ENCODE measurements at places on chromosomes 2 and 18. TPM values are rescaled to one million over a fixed set of nuclear protein-coding genes. Genes with fewer than 3 reads are reported as not detected.

ABCB11 gene
- 0.13 TPM for total RNA-seq

SAG gene
- not detected for total RNA-seq

MBOAT2 gene
- 51.4 TPM for total RNA-seq

POTEC gene
- under 0.01 TPM for total RNA-seq

ONECUT2 gene
- not detected for total RNA-seq

ANKRD36B gene
- 24.6 TPM for total RNA-seq
